ENCODE measurements at places on chromosomes 5 and 9.

- DNase-seq, result no peak
Observed at GRCh38 chr9:90408659-90409058, 234.0 kb downstream of the DIRAS2 start.

GRCh38 chr9:80496901-80497556 lies 925.3 kb downstream of the TLE4 start:
- DNase-seq, result no peak

GRCh38 chr9:91815896-91816295 lies 134.1 kb downstream of the ROR2 start:
- DNase-seq, result no peak

GRCh38 chr5:75640395-75640794 lies 29.1 kb downstream of the ANKDD1B start:
- no peak for DNase-seq

- no peak for DNase-seq
Observed at GRCh38 chr5:163893281-163893680, 387.9 kb downstream of the MAT2B start.

DNA sequence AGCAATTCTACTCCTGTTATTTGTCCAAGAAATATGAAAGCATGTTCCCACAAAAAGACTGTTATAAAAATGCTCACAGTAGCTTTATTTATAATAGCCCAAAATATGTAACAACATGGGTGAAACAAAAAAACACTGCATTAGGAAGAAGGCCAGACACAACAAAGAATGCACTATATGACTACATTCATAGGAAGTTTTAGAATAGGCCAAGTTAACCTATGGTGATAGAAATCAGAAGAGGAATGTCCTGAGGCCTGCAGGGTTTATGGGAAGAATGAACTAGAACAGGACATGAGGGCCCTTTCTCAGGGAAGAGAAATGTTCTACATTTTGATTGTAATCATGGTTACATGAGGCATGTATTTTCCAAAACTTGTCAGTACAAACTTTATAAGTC lies 24.7 kb upstream of the TAS2R1 start:
- DNase-seq, result no peak

GRCh38 chr5:14595891-14596290 lies 14.3 kb downstream of the OTULINL start:
- no peak for DNase-seq

- DNase-seq, result no peak
Observed at GRCh38 chr9:94212091-94212490, 47.0 kb upstream of the ZNF169 start.

DNA sequence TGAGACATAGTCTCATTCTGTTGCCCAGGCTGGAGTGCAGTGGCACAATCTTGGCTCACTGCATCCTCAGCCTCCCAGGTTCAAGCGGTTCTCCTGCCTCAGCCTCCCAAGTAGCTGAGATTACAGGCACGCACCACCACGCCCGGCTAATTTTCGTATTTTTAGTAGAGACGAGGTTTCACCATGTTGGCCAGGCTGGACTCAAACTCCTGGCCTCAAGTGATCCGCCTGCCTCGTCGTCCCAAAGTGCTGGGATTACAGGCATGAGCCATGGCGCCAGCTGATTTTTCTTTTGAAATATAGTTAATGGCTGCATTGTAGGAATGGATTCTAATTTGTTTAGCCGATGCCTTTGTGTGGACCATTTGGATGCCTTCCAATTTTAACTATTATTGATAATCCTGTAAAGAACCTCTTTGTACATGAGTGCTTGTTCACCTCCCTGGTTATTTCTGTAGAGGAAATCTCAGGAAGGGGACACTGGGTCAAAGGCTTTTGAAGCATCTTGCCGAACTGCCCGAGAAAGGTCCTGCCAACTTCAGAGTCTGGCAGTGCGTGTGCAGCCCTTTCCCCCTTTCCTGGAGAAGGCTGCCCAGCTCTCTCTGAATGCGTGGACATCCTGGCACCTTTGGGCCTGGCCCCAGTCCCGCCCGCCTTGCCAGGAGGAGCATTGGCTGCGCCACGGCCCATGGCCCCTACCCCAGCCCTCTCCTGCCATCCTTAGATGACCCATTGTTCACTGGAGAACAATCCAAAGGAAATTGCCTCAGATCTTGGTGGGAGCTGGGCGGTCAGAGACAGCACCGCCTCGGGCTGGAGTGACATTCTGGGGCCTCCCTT lies 8.9 kb upstream of the NUP214 start:
- no peak for DNase-seq

GRCh38 chr9:77663754-77664153 lies 15.6 kb upstream of the GNA14 start:
- DNase-seq, result no peak

DNA sequence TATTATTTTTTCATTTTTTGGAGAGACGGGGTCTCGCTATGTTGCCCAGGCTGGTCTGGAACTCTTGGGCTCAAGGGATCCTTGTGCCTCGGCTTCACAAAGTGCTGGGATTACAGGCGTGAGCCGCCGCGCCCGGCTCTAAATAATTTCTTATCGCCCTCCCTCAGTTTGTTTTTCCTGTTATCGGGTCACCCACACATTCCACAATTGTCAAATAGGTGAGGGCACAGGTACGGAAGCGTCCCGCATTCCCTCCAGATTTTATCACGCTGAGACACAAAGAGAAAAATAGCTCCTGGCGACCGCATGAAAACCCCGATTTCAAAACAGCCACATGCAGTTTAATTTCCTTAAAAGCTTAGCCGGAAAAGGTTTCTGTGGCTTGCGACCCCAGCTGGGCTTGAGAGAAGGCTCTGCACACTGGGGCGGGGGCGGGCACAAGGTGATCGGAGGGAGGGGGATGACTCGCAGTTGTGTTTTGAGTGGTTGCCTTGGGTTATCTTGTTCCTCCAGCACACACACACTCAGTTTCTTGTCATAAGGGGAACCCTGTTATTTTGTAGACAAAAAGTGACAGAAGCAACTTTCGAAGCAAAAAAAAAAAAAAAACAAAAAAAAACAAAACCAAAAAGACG lies 717 bp upstream of the IQGAP2 start:
- peak; percentile 50 for DNase-seq

DNA sequence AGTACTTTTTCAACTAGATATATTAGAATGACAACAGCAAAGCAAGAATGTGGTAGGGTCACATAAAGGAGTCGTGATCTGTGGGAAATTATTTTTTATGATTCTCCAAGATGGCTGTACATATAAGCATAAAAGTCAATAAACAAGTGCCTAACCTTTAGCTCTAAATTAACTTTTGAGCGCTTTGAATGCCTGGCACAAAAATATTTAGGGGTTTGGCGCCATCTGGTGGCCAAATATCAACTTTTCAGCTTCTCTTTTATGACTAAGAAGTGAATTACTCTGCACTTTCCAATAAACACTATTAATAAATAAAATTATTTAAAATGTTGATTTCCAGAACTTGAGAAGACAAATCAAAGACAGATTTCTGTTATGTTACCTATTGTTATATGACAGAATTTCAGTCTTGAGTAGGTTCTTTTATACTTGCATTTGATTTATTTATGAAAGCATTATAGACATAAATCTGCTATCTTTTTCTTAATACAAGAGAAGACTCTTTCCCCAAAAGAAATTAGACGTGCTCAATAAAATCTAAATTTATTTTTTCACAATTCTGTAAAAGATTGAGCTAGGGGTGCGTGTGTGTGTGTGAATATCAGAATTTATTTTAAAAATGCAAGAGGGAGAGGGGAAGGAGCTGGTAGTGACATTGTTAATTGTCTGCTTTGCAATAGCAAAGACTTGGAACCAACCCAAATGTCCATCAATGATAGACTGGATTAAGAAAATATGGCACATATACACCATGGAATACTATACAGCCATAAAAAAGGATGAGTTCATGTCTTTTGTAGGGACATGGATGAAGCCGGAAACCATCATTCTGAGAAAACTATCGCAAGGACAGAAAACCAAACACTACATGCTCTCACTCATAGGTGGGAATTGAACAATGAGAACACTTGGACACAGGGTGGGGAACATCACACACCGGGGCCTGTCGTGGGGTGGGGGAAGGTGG lies 36.7 kb upstream of the ARRDC3 start:
- peak; percentile 44 for DNase-seq

GRCh38 chr5:81208904-81209303 lies 24.2 kb upstream of the CKMT2 start:
- no peak for DNase-seq

- no peak for DNase-seq
Observed at GRCh38 chr5:96458176-96458575, 25.1 kb upstream of the PCSK1 start.

DNA sequence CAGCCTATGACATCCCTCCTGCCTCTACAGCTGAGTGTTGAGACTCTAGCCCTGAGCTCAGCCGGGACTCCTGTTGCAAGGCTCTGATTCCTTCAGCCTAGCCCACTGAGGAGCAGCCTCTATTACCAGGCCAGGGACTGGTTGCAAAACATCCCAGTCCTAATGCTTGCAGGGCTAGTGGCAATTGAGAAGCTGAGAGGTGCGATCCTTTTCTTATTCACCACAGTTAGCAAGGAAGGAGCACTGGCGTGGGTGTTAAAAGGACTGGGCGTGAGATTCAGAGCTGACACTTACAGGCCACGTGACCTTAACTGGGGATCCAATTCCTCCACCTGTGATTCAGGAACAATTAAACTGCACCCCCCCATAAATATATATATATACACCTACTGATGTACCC lies 58.8 kb downstream of the GARNL3 start:
- no peak for DNase-seq

GRCh38 chr5:157575381-157576020 lies at the start of gene ADAM19:
ADAM19 (minus strand) TSS chr5:157575775; CDS start chr5:157575696, 79 bp downstream.
- peak; percentile 32 for DNase-seq

DNA sequence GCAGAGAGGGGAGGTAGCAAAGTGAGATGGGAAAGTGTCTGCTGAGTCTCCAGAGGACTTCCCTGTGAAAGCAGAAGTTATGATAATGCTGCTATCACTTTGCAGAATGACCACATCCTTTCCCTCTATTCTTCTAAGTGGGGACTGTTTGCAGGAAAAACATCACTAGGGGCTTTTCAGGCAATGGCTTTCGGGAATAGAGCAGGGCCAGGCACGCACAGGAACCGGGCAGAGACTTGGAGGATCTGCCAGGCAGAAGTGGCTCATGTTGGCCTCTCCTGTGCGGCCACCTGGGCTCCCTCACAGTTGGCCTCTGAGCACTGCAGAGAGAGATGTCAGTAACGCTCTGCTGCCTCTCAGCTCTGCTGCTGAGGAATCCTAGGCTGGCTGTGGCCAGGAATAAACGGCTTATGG lies 214.7 kb downstream of the MAST4 start:
- no peak for DNase-seq

GRCh38 chr5:124865066-124865465 lies 118.6 kb upstream of the ZNF608 start:
- no peak for DNase-seq

DNA sequence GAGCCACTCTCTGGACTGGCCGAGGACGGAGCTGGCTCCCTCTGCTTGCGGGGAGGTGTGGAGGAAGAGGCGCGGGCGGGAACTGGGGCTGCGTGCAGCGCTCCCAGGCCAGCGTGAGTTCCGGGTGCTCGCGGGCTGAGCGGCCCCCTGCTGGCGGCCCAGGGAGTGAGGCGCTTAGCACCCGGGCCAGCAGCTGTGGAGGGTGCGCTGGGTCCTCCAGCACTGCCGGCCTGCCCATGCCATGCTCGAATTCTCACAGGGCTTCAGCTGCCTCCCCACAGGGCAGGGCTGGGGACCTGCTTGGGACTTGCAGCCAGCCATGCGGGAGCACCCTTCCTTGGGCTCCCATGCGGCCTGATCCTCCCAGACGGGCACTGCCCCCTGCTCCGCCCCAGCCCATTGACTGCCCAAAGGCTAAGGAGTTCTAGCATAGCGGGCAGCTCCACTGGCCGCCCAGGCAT lies 416.9 kb downstream of the MRPS30 start:
- no peak for DNase-seq

DNA sequence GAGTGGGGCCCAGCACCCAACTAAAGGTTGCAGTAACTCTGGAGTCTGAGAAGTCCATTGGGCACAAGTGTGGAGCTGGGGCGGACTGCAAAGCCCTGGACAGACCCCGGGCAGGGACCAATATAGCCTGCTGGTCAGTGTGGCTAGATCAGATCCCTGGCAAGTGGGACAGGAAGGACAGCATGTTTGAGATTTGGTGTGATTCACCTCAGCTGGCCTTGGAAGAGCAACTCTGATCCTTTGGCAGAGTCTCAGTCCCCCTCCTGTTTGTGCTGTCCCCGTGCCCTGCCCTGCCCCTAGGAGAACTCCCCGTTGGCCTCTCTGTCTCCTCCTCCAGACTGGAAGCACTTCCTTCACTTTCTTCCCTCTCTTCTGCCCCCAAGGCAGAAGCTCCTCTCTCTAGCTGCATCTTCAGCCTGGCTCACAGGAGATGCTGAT lies 255.3 kb downstream of the FSTL4 start:
- no peak for DNase-seq

DNA sequence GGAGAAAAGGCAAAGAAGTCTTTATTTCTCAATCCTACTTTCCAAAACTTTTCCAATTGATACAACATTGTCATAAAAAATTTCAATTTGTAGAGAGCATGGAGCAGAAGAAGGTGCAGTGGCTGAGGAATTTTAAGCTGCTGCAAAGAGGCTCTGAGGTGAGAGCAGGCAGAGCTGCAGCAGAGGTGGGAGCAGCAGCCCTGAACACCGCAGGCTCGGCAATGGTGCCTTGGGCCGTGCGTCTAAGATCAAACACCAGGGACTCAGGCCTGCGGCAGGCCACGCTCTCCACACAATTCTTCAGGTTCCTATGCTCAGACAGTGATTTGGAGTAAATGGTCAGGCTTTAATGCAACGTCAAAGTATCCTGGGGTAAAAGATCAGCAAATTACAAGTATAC lies 46.3 kb downstream of the SIL1 start:
- DNase-seq, result no peak

DNA sequence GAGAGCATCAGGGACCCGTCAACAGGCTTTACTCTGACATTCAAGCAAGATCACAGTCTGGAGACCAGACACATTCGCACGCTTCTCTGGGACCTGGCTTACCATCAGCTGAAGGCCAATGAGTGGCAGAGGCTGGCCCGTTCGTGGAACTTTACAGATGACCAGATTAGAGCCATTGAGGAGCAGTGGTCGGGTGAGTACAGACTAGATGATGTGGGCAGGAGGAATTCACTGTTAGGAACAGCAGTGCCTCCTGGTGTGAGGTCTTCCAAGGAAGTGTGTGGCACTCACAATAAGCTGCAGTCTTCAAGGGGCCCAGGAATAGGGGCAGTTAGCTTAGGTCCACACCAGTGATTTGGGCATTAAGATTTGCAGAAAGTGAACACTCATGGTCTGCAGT lies 50.4 kb downstream of the POC5 start:
- DNase-seq, result no peak

- DNase-seq, result no peak
Observed at GRCh38 chr5:142664067-142664466, 21.8 kb downstream of the FGF1 start.

GRCh38 chr5:137308311-137308710 lies 190.8 kb downstream of the SPOCK1 start:
- no peak for DNase-seq

DNA sequence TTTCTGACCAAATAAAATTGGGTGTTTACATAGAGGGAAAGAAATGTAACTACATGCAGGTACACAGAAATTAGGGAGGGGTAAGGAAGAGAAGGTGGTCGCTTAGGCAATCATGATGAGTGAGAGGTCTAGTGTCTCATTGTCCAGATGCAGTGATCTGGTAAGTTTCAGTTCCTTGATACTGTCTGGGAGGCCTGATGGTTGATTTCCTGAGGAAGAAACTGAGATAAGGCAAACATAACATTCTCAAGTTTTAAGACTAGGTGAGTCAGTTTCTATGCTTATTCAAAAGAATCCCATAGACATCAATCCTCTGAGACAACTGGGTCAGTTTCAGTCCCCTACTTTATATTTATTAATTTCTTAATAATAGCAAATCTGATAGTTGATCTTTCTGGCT lies 843.3 kb upstream of the CDH10 start:
- no peak for DNase-seq
